ENCODE measurements at places on chromosomes 7 and 10. TPM values are rescaled to one million over a fixed set of nuclear protein-coding genes. Genes with fewer than 3 reads are reported as not detected.

Gene ERVW-1
- not detected for total RNA-seq

Gene PRKCQ
- 27.5 TPM for total RNA-seq

Gene GPR85
- total RNA-seq: not detected

Gene ZNF22
- total RNA-seq: 20.9 TPM

Gene AZGP1
- total RNA-seq: 0.43 TPM

Gene UCN3
- total RNA-seq: not detected

Gene TNPO3
- 67.3 TPM for total RNA-seq

Gene MYO3A
- total RNA-seq: not detected

Gene HHEX
- total RNA-seq: not detected

Gene ANKRD26
- total RNA-seq: 9.5 TPM

Gene SSC4D
- 0.61 TPM for total RNA-seq

Gene GBX1
- total RNA-seq: not detected

Gene NANOS1
- 0.14 TPM for total RNA-seq

Gene AS3MT
- total RNA-seq: not detected

Gene SORBS1
- 1.2 TPM for total RNA-seq

Gene SPDYE5
- not detected for total RNA-seq

Gene TMEM236
- total RNA-seq: 0.05 TPM

Gene GDF10
- total RNA-seq: 0.23 TPM

Gene AKR1C4
- total RNA-seq: not detected

Gene MYPN
- total RNA-seq: not detected

Gene LRRC17
- not detected for total RNA-seq

Gene EVX1
- total RNA-seq: not detected

Gene SPDYE6
- not detected for total RNA-seq

Gene OPTN
- total RNA-seq: 66.5 TPM

Gene NAT16
- total RNA-seq: not detected

Gene HOGA1
- total RNA-seq: not detected

Gene DEPP1
- 0.32 TPM for total RNA-seq

Gene SRRM3
- not detected for total RNA-seq

Gene PON1
- not detected for total RNA-seq

Gene FRAT1
- total RNA-seq: 2.7 TPM

Gene GCK
- 0.80 TPM for total RNA-seq
